Neural crest cell (in vitro differentiated cells): ENCODE measurements at places on chromosomes 13 and 19.

GRCh38 chr13:25864116-25864515 is 187.7 kb downstream of the SHISA2 start:
- DNase-seq = no peak

- DNase-seq = no peak
These were observed 43.1 kb upstream of the AMER2 start for GRCh38 chr13:25215253-25215575.

- DNase-seq = no peak
These were observed 3.8 kb downstream of the HSPBP1 start for GRCh38 chr19:55275851-55276719.

- DNase-seq = no peak
These were observed 17.0 kb upstream of the PRR20A start for GRCh38 chr13:57123681-57124080.

DNA sequence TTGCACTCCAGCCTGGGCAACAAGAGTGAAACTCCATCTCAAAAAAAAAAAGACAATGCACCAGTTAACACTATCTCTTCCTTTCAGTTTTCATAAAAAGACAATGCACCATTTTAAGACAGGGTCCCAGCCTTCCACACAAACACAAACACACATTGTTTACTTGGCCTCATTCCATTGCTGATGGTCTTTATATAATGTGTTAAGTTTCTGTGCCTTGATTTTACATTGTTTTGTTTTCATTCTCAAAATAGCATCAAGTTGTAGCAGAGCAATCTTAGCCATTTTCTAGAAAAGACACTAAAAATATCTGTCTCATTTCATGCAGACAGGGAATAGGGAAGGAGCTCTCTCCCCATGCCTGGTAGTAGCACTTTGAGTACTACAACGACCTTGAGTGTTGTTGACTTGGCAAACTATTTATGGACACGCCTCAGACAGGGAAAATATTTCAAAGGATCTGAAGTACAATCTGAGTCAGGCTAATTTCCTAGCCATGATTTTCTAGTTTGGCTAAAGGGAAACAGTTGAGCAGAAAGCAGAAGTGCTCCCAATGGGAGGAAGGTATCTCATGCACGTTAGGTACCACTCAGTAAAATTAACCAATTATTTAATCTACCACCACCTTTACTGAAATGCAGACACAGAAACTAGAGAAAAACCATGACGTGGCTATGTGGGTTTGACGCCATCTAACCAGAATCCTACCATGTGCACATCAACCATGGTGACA is 120.6 kb downstream of the ABCC4 start:
- no peak for DNase-seq

- no peak for DNase-seq
These were observed 56.2 kb downstream of the LATS2 start for GRCh38 chr13:21005193-21005592.

- DNase-seq = no peak
These were observed 109.6 kb downstream of the ATP11A start for GRCh38 chr13:112799394-112799793.

GRCh38 chr13:38879786-38880185 is 110.8 kb downstream of the STOML3 start:
- no peak for DNase-seq

DNA sequence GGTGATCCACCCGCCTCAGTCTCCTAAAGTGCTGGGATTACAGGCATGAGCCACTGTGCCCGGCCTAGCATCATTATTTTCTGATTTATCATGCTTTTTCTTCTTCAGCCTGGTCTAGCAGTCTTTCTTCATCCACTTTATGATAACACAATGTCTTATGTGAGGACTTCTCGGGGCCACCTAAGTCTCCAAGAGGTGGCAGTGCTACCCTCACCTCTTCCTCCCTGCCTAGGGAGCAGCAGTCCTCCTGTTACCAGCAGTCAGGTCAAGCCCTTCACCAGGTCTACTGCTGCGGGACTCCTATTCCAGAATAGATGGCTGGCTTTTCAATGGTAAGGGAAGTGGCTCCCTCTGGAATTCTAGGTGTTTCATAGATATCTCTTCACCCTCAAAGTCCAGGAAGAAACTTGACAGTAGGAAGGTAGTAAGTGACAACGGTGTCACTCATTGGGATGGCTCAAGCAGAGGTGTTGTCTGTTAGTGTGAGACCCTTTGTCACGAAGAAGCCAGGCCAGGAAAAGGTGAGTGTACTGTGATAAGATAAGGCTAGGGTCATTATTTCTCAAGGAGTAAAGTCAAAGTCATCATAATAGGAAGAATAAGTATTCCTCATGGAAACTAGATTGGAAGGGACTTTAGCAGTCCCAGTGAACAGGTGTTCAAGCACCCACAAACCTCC is 164.0 kb downstream of the KLF5 start:
- no peak for DNase-seq

DNA sequence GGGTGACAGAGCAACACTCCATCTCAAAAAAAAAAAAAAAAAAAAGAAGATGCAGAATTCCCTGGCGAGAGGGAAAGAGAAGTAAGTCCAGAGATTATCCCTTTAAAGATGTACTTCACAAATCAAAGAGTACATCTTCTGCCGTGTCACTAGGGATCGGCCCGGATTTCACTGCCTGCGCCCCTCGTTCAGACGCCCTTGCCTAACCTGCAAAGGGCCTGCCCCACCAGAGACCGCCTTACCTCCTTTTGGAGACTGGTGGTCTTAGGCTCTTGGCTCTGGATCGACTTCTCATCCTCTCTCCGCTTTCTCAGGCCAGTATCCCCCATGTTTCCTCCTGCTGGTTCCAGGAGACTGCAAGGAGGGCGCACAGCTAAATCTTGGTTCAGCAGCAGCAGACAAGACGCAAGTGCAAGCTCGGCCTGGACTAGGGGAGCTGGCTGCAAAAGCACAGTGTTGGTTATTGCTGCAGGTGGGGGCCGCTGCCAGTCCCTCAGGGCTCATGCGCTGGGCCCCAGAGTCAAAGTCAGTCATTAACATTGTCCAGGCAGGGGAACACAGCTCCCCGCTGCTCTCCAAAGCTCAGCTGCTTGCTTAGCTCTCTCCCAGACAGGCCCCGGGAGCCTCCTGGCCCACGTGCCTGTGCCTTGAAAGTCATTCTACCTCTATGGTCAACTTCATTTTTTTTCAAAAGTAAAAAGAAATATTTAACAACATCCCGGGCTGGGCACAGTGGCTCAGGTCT is 1.2 kb downstream of the SLC7A9 start:
- no peak for DNase-seq

DNA sequence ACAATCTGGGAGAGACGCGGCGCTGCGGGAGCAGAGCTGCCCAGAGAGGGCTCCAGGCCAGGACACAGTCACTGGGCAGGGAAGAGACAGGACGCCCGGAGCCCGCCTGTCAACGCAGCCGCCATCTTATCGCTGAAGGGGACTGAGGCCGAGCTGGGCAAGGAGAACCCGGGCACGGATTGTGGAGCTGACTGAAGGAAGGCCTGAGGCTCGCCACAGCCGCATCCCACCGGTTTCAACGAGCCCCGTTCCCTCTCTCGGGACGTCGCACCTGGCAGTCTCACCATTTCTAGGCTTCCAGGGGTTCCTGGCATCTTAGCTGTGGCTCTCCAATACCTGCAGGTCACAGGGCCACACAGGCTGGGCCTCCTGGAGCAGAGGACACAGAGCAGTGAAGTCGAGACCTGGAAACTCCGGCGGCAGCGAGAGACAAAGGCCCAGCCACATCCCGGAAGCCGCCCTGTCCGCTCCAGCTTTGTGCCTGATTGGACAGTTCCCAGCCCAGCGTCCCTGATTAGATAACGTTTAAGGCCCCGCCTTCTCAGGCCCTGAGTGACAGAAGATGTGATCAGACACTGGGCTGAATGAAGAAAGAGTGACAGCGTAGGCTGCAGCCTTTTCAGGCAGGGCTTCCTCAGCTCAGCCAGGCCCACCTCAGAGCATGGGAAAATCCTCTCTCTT is at the start of gene ZNF91:
Gene ZNF91, minus strand, starts transcription at position 431 of the 681 bp plus-strand sequence. Its CDS starts 117 bp downstream, at position 314.
- peak; percentile 80 for DNase-seq

DNA sequence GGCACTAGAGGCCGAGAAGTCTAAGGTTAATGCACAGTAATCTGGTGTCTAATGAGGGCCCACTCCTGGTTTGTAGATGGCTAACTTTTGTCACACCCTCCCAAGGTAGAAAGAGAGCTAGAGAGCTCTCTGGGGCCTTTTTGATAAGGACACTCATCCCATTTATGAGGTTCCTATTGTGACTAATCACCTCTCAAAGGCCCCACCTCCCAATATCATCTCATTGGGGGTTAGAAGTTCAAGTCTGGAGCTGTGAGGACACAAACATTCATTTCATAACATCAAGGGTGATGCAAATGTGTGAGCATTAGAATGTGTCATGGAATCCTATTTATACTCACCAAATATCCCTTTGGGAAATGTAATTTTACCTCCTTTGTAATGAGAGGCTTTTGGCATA is 79.2 kb upstream of the SLC10A2 start:
- DNase-seq = no peak

DNA sequence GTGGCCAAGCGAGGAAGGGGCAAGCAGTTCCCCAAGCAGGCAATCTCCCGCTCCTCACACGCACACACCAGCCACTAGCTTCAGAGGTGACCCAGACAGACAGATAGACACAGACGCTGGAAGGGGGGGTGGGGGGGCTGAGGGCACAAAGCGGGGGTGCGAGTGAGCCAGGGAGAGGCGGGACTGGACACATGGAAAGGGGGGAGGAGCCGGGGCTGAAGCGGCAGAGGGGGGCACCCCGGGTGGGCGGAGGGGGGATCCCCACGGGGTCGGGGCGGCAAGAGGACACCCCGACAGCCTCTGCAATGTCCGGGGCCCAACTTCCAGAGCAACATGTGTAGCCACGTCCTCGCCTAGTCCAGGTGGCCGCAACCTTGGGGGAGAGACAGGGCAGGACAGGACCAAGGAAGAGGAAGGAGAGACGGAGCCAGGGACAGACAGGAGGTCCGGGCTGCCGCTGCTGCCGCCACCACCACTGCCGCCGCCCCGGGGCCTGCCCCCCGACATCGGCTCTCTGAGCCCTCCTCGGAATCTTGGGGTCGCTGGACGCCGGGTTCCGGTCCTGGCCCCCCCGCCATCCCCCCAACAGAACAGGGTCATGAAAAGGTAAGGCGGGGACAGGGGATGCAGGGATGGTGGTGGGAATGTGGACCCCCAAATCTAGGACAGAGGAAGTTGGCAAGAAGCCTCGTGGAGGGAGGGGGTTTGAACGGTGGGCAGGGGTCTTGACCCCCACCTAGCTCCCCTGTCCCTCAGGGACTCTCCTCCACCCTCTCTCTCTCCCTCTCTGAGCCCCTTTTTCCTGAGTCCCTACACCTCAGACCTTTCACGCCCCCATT is 1.1 kb downstream of the GRIN2D start:
- no peak for DNase-seq

DNA sequence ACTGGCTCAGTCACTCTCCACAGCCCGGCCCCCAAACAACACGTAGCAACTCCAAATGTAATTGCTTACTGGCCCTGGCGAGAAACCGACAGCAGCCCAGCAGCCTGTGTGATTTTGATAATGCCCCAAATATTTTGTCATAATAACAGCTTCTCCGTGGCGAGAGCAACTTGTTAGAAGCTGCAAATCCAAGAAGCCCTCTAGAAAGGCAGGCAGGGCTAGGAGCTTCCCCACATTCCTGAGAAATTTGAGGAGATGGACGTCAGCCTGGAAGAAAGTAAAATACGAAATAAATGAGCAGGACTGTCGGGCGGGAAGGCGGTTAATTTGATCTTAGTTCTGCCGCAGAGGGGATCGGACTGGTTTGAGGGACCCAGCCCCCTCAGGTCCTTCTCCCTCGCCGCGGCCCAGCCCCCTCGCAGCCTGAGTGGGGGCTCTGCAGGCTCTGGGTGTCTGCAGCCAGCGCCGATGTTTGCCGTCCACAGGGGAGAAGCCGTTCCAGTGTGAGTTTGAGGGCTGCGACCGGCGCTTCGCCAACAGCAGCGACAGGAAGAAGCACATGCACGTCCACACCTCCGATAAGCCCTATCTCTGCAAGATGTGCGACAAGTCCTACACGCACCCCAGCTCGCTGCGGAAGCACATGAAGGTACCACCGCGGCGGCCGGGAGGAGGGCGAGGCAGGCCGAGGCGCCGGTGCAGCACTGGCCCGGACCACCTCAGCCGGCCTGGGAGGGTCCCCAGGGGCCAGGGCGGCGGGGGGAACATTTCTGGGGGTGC is 3.1 kb downstream of the ZIC2 start:
- no peak for DNase-seq

DNA sequence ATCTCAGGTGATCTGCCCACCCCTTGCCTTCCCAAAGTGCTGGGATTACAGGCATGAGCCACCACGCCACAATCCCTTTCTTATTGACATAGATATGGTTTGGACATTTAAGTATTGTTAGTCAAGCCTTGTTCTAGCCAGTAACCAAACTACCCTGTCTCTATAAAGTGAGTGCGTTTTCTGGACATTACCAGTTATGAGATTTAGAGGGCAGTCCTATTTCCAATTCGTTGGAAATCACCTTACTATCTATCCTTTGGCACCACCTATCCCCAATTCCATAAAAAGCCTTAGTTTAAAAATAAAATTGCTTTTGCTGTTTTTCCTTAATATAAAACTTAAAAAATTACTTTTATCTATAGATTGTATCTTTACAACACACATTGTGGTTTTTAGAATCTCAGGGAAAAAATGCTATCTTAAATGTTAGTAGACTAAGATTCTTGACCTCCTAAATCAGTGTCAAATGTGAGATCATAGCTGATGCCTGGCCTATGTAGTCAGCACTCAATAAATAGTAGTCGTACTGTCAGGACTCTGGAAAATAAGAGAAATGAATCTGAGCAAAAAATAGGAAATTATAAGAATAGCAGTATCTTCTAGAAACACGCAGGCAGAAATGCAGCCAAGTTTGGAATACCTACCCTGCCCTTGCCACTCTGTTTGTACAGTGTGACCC is 57.0 kb downstream of the NUFIP1 start:
- DNase-seq = no peak

DNA sequence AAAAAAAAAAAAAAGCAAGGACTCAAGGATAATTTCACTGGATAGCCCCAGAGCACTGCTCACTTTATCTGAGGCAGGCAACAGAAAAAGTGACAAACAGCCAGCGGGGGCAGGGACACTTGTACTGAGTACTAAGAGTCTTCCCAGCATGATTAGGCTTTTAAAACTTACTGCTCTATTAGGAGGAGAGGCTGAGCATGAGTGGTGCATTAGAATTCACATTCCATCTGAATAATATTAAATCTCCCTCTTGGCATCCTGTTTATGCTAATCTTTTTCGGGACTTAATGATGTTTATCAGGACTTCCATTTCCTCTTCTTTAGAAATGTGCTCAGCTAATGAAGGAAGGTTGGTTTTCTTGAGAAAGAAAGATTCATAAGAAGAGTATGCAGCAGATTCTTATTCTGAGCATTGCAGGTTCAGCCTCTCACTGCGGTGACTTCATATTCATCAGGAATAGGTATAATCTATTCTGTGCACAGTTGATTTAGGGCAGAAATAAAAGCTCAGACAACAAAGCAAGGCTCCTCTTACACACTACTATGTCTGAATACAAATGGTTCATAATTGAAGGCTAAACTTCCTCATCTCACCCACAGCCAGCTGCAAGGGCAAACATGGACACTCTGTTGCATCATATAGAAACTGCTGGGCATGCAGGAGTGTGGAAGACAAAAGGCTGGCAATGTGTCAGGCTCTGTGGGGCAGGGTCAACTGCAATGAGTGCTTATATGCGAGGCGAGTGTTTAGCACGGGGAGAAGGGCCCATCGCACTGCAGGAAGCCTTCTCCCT is 107.0 kb downstream of the KL start:
- DNase-seq = no peak
